ENCODE measurements at places on chromosomes 5 and 9.
A peak's percentile ranks its signal among the peaks of the same experiment; 100 is the strongest.

GRCh38 chr5:172972552-172972951 is 11.0 kb upstream of the ATP6V0E1 start:
- DNase-seq: no peak

GRCh38 chr5:24294333-24294732 is 350.4 kb downstream of the CDH10 start:
- DNase-seq: no peak

GRCh38 chr5:113115061-113115460 is 138.5 kb downstream of the DCP2 start:
- no peak for DNase-seq

GRCh38 chr5:177123789-177124485 is 9.6 kb upstream of the NSD1 start:
- no peak for DNase-seq

DNA sequence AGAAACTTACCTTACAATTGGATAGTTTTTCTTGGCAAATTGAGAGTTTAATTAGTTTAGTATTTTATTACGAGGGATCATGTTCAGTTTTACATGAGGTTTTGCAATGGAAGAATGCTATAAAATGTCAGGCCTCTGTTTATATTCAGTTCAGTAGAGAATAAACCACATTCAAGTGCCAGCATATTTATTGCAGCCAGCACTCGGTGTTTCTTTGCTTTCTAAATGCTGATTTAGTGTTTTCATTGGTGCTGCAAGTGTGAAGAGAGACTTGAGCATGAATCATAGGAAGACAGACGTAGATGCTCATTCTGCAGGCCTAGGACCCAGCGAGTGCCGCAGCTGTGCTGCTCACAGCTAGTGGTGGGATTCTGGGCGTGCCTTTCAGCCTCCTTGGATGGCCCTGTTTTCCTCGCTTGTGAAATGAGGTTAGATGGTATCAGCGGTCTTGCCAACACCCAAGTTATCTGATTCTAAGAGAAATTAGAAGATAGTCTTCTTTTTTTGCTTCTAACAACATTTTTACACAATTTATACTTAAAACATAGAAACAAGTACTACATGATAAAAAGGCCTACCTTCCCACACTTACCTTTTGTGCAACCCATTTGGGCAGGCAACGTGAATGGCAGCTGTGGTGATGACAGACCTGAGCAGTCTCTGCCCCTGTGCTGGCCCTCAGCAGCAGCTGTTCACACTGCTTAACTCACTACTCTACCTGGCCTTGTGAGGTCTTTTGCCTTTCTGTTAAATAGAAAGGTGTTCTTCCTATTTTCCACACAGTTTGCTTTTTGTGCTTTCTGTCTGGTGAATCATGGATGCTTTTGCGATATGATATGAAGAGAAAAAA is 26.8 kb upstream of the TNFAIP8 start:
- DNase-seq: no peak

- no peak for DNase-seq
Observed at GRCh38 chr9:69397384-69398214, 72.6 kb downstream of the ENTREP1 start.

GRCh38 chr9:127185931-127186781 is 63.7 kb upstream of the ANGPTL2 start:
- no peak for DNase-seq

DNA sequence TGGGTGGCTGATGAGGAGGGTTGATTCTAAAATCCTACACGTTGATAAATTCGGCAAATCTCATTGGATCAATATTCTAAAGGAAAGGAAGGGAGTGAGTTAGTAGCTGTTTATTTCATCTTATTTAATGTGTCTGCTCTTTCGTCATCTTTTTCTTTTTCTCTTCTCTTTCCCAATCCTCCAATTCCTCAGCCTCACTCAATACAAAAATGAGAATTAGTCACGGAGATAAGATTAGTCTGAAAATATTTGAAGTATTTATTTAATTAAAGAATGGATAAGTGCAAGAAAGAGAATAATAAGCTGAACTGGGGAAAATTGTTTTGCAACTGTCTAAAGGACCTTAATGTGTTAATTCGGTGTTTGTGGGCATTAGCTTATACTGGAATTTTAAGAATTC is 1095.1 kb downstream of the DTWD2 start:
- DNase-seq: no peak

DNA sequence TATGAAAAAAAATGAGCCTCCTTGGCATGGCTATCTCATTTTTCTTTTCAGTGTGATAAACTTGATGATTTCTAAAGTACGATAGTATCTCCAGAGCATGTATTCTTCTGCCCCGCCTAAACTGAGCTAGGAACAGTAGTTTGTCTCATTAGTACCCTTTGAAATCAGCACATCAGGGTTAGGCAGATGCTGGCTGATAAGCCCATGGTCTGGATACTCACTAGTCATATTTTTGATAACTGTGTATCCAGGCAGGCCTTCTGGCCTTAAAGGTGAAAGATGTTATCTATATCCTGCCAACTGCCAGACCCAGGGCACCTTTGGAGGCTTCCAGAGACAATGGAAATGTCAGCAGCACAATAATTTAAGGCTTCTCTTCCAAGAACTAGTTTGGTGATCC is 103.8 kb downstream of the GIN1 start:
- DNase-seq: no peak

DNA sequence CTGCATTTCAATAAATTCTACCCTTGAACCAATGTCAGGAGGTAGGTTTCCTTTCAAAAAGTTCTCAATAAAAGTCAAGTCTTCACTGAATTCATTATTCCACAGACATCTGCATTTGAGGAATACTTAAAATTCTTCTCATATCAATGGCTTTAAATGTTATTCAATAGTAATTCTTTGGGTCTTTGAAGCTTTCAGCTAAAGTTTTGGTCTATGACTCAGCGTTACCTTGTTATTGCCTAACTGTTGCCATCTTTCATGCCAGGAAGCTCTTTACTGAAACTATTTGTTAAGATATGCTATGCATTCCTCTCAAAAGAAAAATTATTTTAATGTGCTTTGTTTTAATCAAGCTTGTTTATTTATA is 170.5 kb downstream of the NNT start:
- DNase-seq: peak; percentile 28

DNA sequence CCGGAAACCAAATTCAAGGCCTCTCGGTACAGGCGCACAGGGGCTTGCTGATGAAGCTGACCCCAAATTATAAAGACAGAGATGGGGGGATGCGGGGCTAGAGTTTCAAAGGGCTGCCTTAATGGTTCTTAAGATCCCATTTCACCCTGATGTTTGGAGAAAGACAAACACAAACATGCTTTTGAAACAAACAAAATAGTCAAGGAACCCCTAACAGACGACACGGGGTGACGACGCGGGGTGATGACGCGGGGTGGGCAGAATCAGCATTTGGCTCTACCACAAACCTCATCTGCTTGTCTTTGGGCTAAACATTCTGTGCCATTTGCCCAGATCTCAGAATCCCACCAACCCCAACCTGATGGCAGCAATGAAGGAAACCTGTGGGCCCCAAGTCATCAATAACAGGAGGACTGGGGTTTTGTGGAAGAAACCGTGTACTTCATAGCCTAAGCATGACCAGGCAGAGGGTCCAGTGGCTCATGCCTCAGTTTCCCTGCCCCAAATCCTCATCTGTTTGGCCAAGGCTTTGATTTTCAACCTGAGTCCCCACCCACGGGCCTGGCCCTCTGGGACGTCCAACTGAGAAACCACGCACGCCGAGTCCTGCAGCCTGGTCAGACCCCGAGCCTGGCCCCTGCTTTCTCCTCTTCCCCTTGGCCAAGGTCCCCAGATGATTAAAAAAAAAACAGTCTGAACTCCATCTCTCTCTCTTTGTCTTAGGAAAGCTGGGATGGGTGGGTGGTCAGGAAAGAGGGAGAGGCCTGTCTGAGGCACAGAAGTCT is 148.5 kb downstream of the COL23A1 start:
- DNase-seq: no peak

- no peak for DNase-seq
Observed at GRCh38 chr5:178318893-178319292, 86.3 kb upstream of the PHYKPL start.

GRCh38 chr5:6660688-6661087 is 27.4 kb downstream of the SRD5A1 start:
- no peak for DNase-seq

- no peak for DNase-seq
Observed at GRCh38 chr5:142063878-142064331, 44.7 kb upstream of the NDFIP1 start.

- no peak for DNase-seq
Observed at GRCh38 chr5:99104538-99105132, 175.8 kb upstream of the CHD1 start.

- no peak for DNase-seq
Observed at GRCh38 chr9:83012922-83013838, 49.8 kb downstream of the RASEF start.

DNA sequence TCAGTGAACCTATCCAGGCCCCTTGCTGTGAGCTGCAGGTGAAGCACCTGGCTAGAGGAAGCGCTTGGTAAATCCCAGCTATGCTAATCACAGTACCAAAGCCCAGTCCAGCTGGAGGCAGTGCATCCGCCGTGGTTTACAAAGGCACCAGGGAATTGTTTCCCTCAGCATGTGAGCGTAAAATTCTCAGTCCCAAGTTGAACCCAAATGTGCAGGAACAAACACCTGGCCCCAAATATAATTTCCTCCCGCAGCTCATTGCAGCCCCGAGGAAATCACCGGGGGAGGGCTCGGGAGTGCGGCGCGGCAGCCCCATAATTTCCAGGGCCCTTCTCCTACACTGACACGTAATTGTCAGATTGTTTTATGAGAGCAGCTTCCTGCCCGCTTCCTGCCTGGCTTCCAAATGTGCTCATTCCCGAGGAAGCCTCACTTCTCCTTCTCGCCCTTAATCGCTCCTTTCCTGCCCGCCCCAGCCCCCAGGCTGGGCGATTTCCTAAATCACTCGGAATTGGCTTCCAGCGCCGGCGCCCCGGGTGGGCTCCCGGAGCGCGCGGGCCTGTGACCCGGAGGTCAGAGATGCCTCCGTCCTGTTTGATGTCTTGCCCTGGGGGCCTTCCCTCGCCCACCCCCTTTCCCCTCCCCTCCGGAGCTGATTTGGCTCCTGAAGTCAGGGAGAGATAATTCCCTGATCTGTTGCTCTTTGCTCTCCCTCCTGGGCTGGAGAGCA is 134.4 kb downstream of the FGF1 start:
- DNase-seq: no peak

DNA sequence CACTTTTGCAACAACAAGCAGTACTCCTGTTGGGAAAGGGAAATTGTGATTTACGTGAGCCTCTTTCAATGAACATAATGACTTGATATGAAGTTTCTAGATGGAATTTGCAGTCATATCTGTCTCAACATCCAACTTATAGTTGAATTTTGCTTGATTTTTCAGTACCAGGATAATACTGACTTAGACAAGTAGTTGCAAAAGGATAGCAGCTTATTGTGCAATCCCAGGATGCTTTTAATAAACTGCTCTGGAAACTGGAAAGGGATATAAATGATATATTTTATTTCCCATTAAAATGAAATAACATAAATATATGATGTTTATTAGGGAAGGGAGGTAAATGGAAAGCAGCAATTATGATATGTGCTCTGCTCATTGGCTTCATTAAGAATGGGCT is 174.4 kb upstream of the RGMB start:
- DNase-seq: no peak

DNA sequence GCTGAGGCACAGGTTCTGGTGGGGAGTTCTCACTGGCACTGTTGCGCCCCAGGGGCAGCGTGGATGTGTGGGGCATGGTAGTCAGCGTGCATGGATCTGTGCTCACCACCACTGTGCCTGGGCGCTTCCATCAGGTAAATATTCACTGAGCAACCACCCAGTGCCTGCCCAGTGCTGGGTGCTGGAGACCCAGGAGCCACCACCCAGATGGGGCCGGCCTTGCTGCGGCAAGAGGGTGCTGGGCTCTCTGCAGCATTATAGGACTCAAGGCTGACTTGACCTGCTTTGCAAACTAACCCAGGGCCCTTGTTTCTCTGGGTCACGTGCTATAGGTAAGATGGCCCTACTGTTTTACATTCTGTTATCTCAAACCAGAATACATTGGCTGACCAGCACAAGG is 60.5 kb downstream of the DAP start:
- no peak for DNase-seq

DNA sequence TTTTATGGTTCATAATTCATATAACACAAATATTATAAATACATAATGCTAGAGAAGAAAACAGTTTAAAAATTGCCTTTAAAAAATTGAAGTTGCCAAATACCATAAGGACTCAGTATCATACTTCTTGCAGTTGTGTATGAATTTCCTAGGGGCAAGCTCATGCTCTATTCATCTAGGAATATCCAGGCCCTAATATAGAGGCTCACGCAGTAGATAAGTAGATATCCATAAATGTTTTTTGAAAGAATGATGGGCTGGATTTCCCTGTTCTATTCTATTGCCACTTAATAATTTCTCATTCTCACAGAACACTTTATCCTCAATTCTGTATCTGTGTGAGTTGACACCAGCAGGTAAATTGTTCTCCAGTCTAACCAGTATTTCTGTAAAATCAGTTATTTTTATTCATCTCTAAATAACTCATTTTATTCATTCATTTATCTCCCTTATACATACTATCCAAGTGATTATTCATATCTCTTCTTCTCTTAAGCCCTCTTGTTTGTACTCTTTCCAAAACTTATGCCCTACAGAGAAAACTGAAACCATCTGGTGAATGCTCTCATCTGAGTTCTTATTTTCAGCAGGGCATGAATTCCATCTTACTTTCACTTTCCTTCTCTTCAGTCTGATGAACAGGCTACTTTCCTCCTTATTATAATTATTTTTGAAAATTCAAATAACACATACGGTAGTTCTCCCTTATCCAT is 97.1 kb downstream of the SLC44A1 start:
- DNase-seq: no peak

GRCh38 chr9:89496645-89497256 is 1.2 kb downstream of the SEMA4D start:
- no peak for DNase-seq

GRCh38 chr5:135269199-135269598 is 129.8 kb downstream of the MACROH2A1 start:
- no peak for DNase-seq

DNA sequence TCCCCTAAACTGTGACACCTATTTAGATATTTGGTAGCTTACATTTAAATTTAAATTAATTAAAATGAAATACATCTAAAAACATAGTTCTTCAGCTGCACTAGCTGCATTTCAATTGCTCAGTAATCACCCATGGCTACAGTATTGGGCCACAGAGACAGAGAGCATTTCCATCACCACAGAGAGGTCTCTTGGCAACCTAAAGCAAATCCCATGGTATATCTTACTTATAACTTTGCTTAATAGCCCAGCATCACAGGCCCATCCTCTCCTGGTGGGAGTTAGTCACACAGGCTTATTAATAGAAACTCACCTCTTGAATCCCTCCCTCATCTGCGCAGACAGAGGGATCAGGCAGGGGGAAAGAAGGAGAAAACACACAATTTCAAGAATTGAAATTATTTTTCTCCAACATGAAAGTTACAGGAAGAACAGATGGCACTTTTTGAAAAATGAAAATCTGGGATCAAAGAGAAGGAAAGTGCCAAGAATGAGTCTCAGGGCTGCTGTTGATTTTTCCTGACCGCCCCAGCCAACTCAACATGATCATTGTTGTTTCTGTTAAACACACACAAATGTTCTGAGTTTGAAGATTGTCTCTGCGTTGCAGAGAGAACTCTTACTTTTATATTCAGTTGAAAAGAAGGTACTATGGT is 144.6 kb downstream of the CMYA5 start:
- DNase-seq: no peak

GRCh38 chr9:113183956-113184488 is 33.2 kb downstream of the SLC31A2 start:
- DNase-seq: no peak
